Activated CD4-positive, alpha-beta T cell treated with anti-CD3 and anti-CD28 coated beads, Interleukin-2, amount 10 ng/mL, durations not matched to agents 7 days and 5 days (primary cell): ENCODE measurements at places on chromosomes 6 and 20. TPM values are rescaled to one million over a fixed set of nuclear protein-coding genes. Genes with fewer than 3 reads are reported as not detected.

Gene HELZ2
- total RNA-seq, result 107 TPM

Gene F13A1
- total RNA-seq, result not detected

Gene PPP1R3G
- 0.05 TPM for total RNA-seq

Gene PTK6
- 0.71 TPM for total RNA-seq

Gene GCLC
- 21.0 TPM for total RNA-seq

Gene CST7
- total RNA-seq, result 26.7 TPM

Gene PRR18
- not detected for total RNA-seq

Gene DEFB124
- not detected for total RNA-seq

Gene ADGRF5
- not detected for total RNA-seq

Gene ARHGAP40
- total RNA-seq, result not detected
